ENCODE measurements at places on chromosomes 1 and 21. TPM values are rescaled to one million over a fixed set of nuclear protein-coding genes. Genes with fewer than 3 reads are reported as not detected.

The GUCA2A gene
- total RNA-seq, result not detected

The LCE1D gene
- not detected for total RNA-seq

The CNIH3 gene
- total RNA-seq, result 1.8 TPM

The SPATA6 gene
- total RNA-seq, result 1.9 TPM
